ENCODE measurements at places on chromosomes 12 and 14.

GRCh38 chr14:57617510-57617909, 123.9 kb upstream of the CCDC198 start:
- no peak for DNase-seq

DNA sequence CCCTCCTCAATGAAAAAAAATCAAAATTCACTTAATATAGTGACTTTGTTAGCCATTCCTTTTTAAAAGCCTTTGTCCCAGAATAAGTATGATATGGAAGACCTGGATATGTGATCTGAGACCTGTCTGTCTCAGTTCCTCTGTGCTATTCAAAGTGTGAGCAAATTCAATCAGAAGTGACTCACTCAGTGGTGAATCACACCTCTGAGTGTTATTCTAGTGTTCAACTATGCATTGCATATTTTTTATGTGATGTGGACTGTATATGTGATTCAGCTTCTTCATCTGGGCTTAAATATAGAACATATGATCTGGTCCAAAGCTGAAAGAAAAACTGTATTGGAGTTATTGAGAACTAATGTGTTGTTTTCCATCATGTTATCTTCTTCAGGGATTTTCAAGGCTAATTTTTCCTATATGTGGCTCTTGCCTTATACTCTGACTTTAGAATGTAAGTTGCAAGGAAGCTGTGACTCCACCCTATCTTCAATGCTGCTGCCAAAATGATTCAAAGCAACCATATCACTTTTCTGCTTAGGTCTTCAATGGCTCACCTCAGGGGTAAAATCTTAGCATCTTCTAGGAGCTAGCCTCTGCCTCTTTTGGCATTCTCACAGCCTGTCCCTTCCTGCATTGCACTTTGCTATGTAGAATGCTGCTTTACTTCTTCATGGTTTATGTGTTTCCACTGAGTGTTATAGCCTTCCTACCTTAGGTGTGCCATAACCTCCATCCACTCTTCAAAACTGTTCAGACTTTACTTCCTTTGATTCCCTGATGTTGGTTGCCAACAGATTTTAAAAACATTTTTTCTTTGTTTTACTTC, 169.8 kb downstream of the OTOGL start:
- no peak for DNase-seq

DNA sequence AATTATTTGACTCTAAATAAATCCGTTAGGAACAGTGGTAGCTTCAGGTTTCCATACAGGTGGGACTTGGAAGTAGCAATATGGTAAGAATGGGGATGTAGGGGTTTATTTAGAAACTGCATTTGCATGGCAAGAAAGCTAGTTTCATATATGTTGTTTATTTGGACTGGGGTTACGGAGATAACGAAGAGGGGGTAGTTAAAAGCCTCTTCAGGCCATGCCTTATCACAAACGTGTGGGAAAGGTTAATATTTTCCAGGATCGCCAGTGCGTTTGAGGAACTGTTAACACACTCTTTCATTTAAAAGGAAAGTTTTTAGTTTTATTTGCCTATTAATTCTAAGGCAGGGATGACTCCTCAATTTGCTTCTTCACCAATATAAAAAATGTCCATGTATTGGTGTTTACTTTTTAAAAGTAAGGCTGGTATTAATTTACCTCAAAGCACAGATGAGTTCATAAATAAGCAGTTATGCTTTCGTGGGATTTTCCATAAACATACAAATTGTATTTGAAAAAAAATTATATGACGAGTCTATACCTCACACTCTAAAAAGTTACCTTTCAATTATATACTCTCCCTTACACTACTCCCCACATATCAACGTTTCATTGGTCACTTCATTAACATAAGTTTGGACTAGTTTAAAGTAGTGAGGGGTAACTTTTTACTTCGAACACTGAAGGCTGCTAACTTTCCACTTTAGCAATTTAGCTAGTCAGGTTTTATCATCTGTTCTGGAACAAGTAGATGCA, 814 bp downstream of the RAB2B start:
- DNase-seq: no peak

DNA sequence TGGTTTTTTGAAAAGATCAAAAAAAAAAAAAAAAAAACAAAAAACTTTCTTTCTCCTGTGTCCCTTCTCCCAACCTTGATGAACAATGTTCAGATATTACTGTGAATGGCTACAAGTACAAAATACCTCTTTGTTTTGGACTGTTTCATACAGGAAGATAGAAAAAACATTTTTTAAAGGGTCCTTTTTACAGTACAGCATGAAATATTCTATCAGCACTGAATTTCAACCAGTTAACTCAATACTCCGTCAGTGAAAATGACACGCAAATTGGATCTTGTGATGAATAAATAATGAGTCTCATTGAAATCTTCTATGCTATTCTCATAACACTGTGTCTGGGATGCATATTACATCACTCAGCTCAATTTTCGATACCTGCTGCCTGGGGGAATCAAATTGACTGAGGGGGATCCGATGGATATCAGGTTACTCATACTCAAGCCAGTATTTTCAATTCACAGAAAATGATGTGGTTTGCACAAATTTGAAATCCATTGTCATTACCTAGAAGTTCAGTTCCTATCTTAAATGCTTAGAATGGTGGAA, 179.6 kb downstream of the TMTC2 start:
- DNase-seq: no peak

- DNase-seq: no peak
Observed at GRCh38 chr12:16384732-16385131, 37.3 kb downstream of the MGST1 start.

DNA sequence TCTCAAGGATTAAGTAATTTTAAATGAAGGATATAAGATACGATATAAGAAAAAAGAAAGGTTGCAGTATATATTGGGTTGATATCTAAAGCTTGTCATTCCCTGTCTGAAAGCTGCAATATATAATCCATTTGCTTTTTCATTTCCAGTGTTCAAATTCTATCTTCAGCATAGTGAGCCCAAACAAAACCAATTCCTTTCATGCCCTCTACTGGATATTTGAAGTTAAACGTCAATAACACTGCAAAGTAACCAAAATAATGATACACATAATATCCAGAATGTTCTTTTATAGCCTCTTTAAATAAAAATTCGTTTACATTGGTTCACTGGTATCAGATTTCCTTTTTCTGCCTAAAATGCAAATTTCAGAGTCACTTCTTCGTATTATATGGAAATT, 64.5 kb upstream of the DAAM1 start:
- no peak for DNase-seq

GRCh38 chr14:22168092-22168955, 420.7 kb downstream of the DAD1 start:
- DNase-seq: no peak

GRCh38 chr12:50018968-50019367, 6.3 kb downstream of the RACGAP1 start:
- DNase-seq: no peak

DNA sequence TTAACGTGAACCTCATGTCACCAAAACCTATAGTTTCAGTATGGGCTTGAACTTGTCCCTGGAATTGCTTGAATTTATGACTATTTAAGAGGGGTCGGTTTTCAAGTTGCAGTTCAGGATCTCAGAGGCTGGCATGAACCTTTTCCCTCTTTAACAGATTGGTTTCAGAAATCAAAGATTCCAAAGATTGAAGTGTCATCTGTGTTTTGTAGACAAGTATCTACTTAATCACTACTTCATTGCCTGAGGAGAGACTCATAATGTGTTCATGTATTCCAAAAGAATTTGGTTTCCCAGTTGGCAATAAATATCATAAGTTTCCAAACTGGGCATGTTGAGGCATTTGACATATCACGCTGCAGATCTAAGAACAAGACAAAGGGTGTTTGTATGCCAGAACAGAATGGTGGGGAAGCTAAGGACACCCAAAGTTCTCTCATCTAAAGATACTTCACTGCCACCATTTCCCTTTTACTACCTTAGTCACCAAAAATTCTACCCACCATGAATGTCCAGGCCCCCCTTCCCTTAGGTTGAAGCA, 199.5 kb downstream of the NUAK1 start:
- no peak for DNase-seq

- DNase-seq: peak; percentile 17
Observed at GRCh38 chr12:96985515-96986362, 78.7 kb downstream of the NEDD1 start.

DNA sequence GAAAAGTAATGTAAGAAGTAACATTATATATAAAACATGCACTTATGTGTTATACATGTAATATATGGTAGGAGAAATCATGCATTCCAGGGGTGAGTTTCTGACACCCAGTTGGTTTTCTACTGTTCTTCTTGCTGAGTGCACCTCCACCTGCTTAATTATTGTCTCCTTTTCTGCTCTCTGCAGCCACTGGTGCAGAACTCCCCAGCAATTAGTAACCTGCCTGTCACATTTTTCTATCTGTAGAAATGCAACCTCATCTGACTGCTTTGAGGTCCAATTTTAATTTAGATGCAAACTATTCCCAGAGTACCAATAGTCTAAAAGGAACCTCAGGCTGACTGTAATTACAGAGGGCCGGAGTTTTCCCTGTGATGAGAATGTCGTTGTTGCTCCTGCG, 842.1 kb downstream of the AACS start:
- DNase-seq: no peak

- DNase-seq: no peak
Observed at GRCh38 chr12:91785655-91786498, 359.8 kb downstream of the BTG1 start.

GRCh38 chr14:34985740-34986139, 2.9 kb downstream of the SRP54 start:
- DNase-seq: no peak

- DNase-seq: no peak
Observed at GRCh38 chr14:57362361-57362760, 28.0 kb upstream of the NAA30 start.

DNA sequence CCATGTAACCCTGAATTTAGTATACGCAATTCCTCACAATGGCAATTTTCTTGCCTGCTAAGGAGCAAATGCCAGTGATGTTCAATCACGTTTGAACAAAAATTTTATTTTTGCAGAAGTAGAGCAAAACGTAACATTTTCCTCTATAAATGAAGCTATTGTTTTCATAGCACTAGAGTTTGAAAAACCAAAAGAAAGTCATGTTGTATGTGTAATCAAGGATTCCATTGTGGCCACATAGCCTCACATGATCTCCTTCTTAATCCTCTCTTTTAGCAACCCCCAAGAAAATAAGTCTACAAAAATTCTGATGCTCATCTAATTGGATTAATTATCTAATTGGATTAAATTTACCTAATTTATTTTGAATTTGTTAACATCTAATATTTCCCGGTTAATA, 1217.4 kb upstream of the FLRT2 start:
- DNase-seq: no peak

DNA sequence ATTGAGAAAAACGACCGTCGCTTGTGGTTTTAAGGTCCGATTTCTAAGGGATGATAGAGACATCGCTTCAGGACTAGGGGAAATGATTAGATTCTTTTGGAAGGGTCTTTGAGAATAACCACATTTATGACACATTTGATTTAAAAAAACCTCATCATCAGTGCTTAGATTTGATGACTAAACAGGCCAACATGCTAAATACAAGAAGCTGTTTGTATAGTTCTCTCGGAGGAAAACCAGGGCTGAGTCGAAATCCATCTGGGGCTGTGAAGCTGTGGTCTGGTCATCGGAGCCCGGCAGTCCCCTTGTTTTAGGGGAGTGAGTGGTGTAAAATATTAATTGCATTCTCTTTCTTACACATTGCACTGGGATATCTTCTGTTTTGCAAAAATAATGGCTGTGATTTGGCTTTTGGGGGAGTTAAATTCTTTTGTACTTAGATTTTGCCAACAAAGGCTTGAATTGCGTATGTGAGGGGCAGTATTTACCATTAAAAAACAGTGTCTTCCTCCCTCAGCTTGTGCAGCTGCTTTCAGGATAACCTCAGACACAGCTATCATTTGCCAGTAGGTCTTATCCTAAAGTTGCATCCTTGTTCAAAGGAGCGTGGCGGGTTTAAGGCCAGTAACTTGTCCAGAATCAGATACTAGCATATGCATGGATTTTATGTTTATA, 550 bp downstream of the GNG2 start:
- DNase-seq: no peak

GRCh38 chr12:80513211-80513610, 69.2 kb downstream of the PTPRQ start:
- DNase-seq: no peak

GRCh38 chr14:21589317-21589716, 9.4 kb upstream of the OR10G3 start:
- DNase-seq: no peak

Measured in CD4-positive, alpha-beta T cell treated with Interleukin-6 at 100 ng/mL for 8 hours (primary cell).